NCI-H1417 treated with DMSO at 0.1 percent for 48 hours (cell line): ENCODE measurements at places on chromosomes 1 and 21.

DNA sequence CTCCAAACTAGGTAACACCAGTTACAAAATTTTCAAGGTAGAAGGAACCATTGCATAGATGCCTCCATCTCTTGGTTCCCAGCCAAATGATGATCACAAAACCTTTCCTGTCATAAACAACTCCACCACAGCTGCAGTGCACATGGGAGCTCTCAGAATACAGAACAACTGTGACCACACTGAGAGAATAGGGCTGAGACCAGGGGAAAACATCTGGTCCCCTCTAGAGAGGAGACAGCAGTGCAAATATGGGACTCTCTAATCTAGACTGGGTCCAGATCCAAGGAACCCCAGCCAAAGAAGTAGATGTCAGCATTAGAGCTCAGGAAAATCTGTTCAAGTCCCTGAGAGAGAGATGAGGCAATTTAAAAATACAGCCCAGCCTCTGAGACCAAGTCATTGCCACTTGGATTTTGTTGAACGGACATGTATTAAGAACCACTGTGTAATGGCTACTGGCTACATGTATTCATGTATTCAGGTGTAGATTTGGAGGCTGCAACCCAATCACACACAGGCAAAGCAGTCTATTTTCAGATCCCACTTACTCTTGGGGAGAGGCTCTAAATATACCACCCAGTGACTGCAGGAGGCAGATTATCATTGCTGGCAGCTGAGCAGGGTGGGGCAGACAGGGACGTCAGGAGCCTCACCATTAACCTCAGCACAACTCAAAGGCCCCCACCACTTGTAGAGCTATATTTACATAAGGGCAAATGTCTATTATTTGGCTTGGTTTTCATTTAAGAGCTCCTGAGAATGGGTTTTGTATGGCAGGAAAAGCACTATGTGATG lies 7.6 kb upstream of the RXRG start:
- no peak for DNase-seq

- DNase-seq, result no peak
Observed at GRCh38 chr1:33047839-33048305, 11.2 kb upstream of the AK2 start.

GRCh38 chr1:32115496-32115895 lies 7.6 kb downstream of the KPNA6 start:
- no peak for DNase-seq

DNA sequence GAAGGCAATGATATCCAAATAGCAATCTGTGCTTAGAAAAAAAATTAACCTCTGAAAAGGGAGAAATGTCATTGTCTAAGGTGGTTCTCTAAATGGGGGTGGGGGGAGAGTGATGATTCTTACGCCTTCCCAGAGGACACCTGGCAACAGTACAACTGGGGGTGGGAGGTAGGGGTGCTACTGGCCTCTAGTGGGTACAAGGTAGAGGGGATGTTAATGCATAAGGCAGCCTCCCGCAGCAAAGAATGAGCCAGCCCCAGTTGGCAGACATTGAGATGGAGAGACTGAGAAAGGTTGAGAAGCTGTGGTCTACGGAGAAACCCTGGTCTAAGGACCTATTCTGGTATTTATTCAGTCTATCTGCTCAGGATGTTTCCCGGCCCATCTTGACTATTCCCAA lies 472.2 kb upstream of the RUNX1 start:
- DNase-seq, result no peak

DNA sequence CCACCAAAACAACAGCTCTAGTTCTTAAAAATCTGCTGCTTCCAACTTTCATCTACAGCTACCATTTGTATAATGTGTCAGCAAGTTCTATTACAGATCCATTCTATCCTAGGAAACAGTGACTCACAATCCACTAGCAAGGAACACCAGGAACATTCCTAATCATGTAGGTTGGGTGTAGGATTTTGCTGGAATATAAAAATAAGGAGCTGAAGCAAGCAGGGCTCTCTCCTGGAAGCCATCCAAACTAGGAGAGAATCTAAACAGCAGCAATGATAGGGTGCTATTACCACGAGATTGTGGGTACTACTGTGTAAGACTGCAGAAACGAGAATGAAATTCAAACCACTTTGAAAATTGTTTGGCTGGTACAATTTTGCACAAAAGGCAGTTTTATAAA lies 135.0 kb downstream of the PTPN14 start:
- DNase-seq, result no peak

- no peak for DNase-seq
Observed at GRCh38 chr1:111559736-111560279, 56.4 kb upstream of the ADORA3 start.

- DNase-seq, result no peak
Observed at GRCh38 chr21:30271611-30272010, 11.1 kb downstream of the KRTAP24-1 start.

DNA sequence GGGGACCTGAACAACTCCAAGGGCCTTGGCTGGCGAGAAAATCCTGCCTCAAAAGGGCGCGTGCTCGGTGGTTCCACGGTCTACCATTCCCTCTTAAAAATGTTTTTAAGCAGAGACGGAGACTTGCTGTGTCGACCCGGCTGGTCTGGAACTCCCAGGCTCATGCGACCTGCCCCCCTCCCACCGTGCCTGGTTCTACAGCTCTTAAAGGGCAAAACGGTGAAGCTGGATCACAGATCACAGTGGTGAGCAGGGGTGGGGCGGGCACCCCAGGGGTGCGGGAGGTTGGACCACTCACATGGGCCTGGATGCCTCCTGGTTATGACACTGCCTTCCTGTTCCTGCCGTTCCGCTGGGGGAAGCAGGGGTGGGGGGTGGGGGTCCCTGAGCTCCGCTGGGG lies 4.2 kb upstream of the C1orf159 start:
- no peak for DNase-seq

- peak; percentile 29 for DNase-seq
Observed at GRCh38 chr1:39258146-39258924, 53.8 kb downstream of the MACF1 start.

GRCh38 chr1:30418939-30419720 lies 304.3 kb downstream of the MATN1 start:
- no peak for DNase-seq

DNA sequence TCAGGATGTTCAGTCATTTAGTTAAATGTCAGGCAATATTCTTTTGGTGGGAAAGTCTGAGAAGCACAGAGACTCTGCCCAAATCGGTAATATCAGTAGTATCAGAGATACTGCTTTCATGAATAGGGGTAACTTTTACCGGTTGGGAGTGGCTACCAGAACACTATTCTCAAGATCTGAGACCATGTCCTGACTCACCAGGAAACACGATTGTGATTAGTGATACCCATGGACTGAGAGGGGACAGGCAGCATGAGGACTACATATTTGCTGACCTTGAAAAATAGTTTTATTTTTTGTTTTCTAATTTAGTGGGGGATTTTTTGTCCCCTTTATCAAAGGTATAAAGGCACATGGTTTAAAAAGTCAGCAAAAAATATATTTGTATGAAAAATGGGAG lies 76.0 kb upstream of the NEK2 start:
- DNase-seq, result no peak

DNA sequence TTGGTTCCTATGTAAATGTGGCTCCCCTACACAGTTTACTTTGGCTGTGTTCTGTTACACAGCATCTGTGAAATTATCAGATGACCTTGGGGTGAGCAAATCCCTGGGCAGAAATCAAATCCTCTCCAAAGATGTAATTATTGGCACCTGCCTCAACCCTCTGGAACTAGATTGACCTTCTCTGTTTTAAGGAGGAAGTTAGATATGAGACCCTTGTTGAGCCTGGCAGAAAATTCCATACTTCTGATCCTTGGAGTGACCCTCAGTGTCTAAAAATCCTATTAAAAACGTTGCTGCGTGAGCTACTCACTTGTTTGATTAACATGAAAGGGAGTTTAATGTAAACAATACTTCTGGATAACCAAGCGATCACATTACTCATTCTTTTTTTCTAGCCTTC lies 122.0 kb downstream of the CLIC6 start:
- DNase-seq, result no peak

DNA sequence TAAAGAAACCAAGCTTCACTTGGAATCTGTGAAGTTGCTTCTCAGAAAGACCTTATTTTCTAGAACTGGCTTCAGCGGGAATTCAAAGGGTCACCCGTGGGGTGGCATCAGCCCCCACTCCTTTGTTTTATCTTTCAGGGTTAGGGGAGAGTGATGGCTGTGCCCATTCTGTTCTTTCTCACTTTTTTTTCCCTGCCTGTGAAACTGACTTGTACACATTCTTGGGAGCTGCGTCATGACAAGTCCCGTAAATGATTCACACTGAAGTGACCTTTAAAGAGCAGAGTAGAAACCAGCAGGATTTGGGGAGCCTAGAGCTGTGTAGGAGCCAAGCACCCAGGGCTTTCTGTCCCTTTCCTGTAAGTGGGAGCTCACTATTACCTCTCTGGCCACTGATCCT lies 43.8 kb downstream of the SLC44A3 start:
- DNase-seq, result no peak

- no peak for DNase-seq
Observed at GRCh38 chr1:36879613-36880012, 154.7 kb downstream of the GRIK3 start.

- no peak for DNase-seq
Observed at GRCh38 chr1:226046240-226046639, 16.3 kb upstream of the H3-3A start.

DNA sequence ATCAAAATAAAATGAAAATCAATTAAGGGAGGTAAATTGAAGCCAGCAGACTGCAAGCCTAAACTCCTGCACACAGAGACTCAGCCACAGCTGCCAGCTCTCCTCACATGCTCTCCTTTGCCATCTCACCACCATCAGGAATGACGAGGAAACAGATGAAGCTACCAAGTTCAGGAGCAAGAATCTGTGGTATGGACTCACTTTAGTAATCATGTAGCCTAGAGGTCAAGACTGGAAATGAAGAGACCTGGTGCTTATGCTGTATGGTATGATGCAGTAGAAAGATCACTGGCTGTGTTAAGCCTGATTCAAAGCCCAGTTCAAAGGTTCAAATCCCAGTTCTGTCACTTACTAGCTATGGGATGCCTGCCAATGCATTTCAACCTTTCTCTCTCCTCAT lies 78.9 kb upstream of the CAMK1G start:
- no peak for DNase-seq

DNA sequence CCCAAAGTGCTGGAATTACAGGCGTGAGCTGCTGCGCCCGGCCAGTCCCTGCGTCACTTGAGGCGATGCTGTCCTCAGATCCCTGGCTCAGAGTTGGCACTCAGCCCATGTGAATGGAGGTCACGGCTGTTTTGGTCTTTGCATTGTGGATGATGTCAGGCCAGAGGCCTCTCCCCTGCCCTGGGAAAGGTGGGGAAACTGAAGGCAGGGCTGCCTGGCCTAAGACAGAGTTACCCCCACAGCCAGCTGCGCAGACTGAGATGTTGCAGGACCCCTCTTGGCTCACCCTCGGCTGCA lies 821 bp downstream of the MASP2 start:
- DNase-seq, result no peak

- no peak for DNase-seq
Observed at GRCh38 chr1:182965861-182966260, 12.9 kb upstream of the SHCBP1L start.

- DNase-seq, result no peak
Observed at GRCh38 chr1:227925582-227926198, 22.0 kb downstream of the WNT9A start.

DNA sequence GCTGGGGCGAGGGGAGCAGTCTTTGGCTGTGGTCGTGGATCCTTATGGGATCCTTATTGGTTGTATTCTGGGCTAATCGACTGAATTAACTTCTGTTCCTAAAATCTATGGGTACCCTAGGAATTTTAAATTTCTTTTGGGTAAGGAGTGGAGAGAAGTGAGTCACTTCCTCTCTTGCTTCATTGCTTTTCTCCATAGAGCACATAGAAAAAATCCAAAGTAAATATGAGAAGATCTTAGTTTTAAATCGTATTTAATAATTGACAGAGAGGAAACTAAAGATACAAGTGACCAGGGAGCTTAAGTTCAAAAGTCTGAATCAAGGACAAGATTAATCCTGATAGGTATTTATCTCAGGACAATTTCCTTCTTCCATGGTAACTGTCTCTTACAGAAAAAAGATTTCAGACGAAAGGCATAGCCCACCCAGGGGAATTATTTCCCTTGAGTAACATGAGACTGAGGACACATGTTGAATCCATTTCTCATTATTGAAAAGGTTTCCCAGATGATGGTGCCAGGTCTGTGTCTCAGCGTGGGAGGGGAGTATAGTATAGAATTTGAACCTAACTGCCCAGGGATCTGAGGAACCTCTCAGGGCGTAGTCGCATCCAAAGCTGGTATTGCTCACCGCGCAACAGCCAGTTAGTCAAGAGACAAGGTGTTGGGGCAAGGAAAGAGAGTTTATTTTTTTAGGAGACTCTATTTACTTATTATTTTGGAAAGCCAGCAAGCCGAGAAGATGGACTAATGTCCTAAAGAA lies 28.7 kb upstream of the FASLG start:
- no peak for DNase-seq

DNA sequence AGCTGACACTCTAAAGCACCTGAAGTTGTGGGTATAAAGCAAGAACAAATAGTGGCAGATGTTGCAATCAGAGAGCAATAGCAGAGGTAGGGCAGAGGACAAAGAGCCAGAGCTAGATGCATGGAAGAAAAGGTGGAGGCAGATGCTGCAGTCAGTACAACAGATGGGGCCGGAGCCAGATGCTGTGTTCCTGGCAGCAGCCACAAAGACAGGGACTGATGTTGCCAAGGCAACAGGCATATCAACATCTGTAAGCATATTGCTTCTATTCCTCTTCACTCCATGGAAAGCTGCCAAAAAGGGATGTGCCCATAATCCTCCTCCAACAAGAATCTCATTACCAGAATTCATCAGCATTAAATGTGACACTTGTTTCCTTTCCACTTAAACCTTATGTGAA lies 108.0 kb downstream of the TNNI3K start:
- DNase-seq, result peak; percentile 57

DNA sequence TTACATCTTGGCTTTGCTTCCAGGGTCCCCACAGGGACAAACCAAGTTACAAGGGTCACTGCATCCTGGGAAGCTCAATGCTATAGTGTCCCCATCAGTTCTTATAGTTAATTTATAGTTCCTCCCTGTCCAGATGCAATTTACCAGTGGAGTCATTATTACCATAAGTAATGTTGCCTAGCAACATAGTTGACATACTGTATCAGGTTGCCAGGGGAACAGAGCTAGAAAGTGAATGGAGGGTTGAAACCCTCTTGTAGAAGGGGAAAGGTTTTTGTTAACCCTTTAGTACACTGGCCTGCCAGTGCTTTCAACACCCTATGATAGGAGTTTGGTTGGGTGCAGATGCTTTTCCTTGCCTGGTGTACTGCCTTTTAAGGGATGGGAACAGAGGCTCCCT lies 34.3 kb upstream of the TTC4 start:
- peak; percentile 71 for DNase-seq

DNA sequence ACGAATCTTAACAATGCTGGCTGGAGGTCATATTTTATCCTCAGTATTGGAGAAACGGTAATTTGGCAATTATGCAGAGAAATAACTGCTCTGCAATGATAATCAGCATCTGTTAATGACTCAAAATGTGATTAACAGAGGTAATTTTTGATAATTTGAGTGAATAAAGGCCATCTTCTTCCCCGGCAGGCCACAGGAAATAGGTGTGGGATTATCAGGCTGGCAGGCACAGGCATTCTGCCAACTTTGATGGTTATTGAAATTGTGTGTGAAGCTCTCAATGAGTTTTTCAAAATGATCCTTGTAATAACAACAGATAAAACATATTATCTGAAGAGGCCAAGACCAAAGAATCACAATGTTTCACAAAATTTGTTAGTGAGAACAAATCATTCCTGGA lies 309.0 kb downstream of the PTGER3 start:
- DNase-seq, result no peak
